ENCODE measurements at places on chromosomes 16 and 17.

DNA sequence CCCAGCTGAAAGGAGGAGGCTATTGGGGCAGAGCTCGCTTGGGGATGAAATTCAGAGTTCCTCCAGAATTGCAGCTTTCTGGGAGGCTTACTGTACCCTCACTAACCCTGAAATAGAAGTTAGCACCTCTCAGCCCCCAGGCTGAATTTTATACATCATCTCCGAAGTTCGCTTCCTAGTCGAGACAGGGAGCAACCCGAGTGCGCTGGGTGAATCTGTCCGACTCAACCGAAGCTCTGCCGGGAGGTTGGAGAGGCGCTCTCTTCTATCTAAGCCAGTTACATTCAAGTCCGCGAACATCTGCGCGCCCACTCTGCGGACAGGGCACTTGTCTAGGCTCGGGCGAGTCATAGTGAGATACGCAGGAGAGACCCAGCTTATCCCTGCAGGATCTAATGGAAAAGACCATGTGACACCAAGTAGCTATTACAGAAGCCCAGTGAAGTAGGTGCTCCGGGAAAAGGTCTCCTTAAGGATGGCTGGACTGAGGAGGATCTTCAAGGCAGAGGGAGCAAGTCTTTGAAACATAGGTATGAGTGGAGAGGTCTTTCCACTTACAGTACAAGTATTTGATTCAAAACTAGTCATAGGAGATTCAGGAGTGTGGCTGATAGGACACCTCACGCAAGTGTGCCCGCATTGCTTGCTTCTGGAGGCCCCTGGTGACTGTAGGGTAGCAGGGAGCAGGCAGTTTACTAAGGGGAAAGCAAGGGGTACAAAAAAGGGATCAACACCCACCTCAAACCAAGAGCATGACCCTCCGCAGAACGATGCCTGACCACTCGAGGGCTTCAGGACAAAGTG lies 646 bp upstream of the HES7 start:
- no peak for DNase-seq

GRCh38 chr16:88561485-88562359 lies 8.5 kb upstream of the ZC3H18 start:
- no peak for DNase-seq

DNA sequence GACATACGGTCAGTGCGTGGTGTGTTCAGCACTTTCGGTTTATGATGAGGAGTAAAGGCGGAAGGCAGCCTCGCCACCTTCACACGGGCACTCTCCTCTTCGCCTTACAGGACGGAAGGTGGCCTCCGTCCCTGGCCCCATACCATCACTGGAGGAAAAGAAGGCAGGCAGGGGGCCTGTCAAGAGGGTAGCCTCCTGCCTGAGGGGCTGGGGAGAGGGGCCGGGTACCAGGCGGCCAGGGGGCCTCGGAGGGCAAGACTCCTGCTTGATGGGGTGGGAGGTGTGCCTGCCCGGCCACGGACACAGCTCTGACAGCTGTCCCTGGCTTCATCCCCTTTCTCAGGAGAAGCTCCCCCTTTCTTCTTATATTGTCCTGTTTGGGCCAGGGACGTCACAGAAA lies 15.6 kb upstream of the SLC38A8 start:
- no peak for DNase-seq

- no peak for DNase-seq
Observed at GRCh38 chr17:30372755-30373154, 6.0 kb upstream of the CPD start.

- DNase-seq: no peak
Observed at GRCh38 chr16:10240854-10241613, 58.8 kb upstream of the GRIN2A start.

DNA sequence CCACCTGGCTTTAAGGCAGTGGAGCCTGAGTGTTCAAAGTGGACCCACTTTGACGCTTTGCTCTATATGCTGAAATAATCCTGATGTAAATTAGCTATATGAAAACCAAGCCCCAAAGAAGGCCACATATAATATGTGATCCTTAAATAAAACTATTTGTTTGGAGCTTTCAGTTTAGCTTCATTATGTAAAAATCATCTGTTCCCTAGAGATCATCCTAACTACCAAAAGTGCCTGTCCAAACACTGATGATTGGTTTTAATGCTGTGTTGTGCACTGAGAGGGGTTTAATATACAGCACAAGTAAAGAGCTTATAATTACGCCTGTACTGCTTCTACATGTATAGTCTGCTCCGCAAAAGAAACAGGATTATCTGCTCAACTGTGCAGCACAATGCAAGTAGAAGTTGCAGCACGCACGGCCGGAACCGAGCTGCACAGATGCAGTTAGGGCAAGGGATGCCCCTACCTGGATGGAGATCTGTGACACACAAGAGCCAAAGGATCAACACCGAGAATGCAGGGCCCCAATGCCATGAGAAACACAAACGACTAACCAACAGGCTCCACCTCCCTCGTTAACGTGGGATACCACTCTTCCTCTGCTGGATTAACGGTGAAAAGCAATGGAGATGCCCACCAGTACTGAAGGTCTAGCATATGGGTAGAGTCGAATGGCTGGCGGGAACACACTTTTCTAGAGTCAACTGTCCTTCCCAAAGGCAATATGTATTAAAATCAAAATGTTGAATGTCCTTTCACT lies 20.5 kb downstream of the USP7 start:
- no peak for DNase-seq

GRCh38 chr17:6495450-6496115 lies 51.3 kb downstream of the PIMREG start:
- no peak for DNase-seq

- DNase-seq: no peak
Observed at GRCh38 chr17:19705771-19706770, 10.3 kb downstream of the SLC47A2 start.

DNA sequence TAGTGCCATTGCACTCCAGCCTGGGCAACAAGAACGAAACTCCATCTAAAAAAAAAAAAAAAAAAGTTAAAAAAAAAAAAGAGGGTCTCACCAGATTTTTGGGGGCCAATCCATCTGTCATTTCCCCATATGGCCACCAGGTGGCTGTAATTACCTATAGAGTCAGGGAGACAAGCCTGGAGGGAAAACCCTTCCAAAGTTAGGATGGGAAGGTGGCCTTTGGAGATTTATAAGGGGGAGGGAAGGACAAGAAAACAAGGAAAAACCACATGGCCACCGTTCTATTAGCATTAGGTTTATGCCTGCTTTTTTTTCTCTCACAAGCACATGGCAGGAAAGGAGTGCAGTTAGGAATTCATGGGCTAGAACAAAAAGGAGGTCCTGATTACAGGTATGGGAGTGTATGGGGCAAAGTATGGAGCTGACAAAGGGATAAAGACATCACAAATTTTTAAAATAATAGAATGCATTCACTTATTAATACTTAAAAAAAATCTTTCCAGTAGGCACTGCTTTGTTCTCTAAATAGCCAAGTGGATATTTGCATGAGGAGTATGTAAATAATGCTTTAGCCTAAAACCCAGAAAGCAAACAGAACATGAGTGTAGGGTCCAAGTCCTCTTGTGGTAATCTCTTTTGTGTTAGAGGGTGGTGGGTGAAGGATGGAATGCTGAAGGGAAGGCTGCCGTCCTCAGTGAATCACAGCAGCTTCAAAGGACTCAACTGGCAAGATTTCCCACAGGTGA lies 5.1 kb downstream of the CYB5D1 start:
- DNase-seq: no peak

DNA sequence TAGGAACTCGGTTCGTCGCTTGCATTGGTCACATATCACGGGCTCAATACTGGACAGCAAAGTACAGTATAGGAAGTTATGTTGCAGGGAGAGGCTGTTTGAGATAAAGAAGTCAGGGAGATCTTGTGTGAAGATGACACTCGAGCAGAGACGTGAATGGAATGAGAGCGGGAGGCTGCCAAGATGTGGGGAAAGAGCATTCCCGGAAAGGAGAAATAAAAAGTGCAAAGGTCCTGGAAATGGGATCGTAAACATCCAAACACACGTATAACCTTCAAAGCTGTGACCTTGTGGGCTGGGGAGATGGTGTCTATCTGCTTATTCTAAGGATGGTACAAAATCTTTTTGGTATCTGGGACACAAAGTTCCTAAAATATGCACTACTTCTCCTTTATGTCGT lies 43.0 kb upstream of the MYOCD start:
- no peak for DNase-seq

GRCh38 chr16:88936556-88937205 lies 40.3 kb downstream of the CBFA2T3 start:
- DNase-seq: no peak
